ENCODE measurements at places on chromosomes 7 and 10.

DNA sequence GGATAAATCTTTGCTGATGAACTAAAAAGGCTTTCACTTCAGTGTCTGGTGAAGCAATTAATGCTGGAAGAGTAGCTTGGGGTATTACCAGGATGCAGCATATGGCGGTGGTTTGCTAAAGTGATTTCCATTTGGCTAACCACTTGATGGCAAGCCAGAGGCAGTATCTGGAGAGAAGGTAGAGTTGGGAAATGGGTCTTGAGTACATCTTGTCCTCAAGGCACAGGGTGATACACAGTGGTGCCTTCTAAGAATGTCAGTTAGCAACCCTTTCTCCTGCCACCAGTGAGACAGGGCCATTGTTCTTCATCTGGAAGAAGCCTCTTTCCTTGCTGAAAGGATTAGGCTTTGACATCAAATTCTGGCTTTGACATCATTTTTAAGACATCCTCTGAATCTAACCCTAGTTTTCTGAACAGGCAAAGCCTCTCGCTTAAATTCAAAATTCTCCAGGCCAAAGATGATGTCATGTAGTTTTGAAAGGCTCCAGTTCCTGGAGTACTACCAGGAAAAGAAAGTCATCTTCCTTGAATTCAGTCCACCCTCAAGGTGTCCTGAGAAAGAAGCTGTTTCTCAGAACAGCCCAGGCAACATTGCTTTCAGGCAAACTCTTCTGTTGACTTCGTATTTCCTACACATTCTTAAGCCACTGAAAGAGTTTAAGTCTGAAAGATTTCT is 162.4 kb downstream of the ARID5B start:
- DNase-seq: no peak

- DNase-seq: no peak
These were observed 74.9 kb downstream of the LARP4B start for GRCh38 chr10:856416-857157.

DNA sequence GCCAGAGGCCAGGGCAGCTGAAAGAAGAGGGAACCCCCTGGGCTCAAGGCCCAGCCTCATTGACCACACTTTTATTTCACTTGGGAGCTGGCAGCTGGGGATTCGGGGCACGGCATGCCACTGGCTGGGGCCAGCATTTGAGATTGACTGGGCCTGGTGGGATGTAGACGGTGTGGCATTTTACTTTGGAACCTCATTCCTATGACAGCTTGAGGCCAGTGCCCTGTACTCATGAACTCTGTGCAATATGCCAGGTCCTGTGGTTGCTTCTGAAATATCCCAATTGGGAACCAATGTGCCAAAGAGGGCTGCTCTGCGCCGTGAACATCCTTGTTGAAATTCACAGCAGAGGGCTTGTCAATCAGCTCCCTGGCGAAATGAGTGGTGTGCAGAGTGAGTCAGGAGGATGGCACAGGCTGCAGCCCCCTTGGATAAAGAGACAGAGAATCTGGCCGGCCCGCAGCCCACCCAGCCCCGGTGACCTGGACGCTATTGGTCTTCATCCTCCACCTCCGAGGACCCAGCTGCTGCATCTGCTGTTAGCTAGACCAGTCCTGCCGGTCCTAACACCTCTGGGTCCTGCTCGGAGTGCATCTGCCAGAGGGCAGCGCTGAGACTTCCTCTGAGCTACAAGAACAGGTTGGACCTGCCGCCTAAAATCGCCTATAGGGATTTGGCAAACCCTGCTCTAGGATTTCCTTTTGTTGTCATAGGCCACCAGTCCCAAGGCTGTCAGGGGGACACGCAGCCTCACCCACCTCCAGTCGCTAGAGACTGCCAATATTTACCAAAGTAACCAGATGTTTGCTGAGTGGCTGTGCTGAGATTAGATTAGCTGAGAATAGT is 58.0 kb downstream of the PRKAG2 start:
- DNase-seq: no peak

- peak; percentile 88 for DNase-seq
These were observed 4.1 kb upstream of the OIT3 start for GRCh38 chr10:72889391-72889831.

DNA sequence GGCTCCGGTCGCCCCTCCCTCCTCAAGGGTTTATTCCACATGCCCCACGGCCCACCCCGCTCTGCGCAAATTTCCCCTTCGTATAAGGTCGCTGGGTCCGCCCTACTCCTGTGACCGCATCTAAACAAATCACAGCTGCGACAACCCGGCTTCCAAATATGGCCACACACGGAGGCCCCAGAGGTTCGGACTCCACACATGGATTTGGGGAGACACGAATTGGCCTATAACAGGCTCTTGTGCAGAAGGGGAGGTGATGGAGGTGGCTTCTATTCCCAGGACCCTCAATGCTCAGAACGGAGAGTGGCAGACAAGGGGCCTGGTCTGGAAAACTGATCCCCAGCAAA is 90.1 kb downstream of the FOXL3 start:
- no peak for DNase-seq

DNA sequence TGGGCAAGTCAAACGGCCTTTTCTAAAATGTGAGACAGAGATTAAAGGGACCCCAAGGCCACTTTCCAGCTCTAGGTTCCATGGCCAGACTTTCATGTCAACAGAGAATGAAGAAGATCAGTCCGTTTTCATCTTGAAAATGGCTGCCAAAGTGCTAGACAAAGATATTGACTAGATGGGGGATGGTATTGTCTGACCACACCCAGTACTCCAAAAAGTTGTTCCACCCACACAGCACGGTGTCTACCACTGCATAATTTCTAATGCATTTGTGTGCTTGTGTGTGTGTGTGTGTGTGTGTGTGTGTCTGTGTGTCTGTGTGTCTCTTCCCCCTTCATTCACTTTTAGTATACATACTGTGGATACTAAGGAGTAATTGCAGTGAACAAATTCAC is 1.3 kb downstream of the COL1A2 start:
- DNase-seq: no peak

GRCh38 chr7:151255390-151255789 is 6.9 kb upstream of the SMARCD3 start:
- DNase-seq: no peak

DNA sequence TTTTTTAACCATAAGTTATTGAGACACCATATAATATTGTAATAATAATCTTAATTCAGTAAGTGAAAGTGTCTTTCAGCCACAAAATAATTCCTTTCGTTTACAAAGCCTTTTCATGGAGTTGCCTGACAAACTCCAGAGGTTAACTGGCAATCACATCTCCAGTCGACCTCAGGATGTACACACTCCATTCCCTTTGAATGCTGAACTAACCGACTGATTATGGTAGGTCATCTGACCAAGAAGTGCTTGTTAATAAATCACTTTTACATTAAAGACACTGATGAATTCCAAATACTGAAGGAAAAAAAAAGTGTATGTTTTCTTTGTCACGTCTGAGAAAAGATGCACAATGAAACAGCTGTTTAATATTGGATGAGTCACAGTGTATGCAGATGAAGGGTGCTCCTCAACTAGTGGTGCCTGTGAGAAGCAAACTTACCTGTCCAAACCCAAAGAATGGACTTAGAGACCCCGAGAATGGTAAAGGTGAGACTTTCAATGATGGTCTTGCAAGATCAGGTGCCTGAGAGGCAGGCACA is 348.1 kb upstream of the VWC2 start:
- no peak for DNase-seq

DNA sequence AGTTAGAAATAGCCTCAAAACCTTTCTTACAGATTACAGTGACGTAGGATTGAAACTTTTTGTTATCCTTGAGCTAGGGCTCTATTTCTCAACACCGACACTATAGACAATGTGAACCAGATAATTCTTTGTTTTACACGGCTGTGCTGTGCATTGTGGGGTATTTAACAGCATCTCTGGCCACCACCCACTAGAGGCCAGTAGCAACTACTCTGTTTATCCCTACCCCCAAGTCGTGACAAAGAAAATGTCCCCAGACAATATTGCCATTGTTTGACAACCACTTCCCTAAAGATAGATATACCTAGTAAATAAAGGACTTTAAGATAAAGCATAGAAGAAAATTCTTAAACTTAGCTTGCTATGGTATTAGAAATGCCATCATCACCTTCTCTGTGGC is 359.6 kb downstream of the ARL4A start:
- DNase-seq: no peak

- DNase-seq: peak; percentile 65
These were observed at the start of gene NAPEPLD for GRCh38 chr7:103148994-103149807. Gene NAPEPLD, minus strand, starts transcription at chr7:103149099. Its CDS starts 20,323 bp downstream, at chr7:103128776.

- DNase-seq: no peak
These were observed 207.8 kb downstream of the DIP2C start for GRCh38 chr10:481628-482027.

DNA sequence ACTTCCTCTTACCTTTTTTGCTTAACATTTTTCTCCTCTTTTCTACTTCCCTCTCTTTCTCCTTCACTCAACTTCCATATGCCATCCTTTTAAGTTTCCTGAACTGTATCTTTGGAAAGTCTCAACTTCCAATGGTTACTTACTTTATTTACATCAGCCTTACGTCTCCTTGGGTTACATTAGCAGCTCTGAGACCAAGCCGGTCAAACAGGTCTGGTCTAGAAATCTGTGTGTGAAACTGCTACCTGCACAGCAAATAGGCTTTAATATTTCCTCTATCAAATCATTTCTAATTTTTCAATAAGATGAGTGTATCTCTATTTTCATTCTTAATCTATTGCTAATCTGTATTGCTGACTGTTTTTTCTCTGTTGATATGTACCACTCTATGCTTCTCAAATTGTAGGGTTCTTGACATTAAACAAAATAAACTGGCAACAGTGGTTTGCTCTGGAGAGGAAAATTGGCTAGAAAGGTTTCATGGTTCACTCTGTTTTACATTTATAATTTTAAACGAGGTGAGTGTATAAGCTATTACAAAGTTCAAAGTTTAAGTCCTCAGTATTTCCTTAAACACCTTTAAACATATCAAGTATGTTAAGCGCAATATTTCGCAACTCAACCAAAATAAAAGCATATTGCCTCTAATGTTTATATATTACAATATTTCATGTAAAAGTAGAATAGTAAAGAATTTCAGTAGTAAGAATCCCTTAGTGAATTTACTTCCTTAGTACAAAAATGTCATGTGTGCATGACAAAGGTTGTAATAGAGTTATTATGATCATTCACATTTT is 3.6 kb upstream of the SEMA3C start:
- DNase-seq: no peak

- DNase-seq: no peak
These were observed 1.2 kb downstream of the HOXA11 start for GRCh38 chr7:27183682-27184336.

DNA sequence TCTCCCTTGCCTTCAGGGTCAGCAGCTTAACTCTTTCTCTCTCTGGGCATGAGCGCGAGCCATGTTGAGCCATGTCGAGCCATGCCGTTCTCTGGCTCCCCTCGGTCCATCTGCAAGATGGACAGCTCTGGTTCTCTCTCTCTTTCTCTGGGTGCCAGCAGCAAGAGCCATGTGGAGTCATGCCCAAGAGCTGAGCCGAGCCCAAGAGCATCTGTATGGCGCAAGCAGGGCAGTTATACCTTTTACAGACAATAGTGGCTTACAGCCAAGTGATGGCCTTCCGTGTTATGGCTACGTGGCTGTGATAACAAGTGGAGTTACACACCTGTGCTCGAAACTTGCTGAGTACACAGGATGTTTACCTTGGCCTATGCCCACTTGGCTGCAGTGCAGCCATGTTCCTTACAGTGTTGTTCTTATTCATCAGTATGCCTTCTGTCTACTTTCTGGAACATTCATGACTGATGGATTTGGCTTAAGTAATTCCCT is 327.7 kb downstream of the GLRX3 start:
- no peak for DNase-seq

DNA sequence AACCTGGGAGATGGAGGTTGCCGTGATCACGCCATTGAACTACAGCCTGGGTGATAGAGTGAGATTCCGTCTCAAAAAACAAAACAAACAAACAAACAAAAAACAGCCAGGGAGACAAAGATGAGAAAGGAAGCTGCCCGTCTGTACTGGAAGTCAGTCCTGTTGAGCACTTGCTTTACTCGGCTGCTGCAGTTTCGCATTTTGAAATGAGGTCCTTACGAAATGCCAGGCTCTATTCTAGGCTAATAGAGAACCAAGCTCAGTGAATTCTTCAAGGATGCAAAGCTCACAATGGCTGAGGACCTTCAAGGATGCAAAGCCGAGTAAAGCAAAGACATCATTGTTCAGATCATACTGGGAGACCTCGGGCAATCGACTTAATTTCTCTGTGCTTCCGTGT is 333.3 kb downstream of the CALN1 start:
- no peak for DNase-seq

- no peak for DNase-seq
These were observed 1.6 kb downstream of the DNMBP start for GRCh38 chr10:100008142-100008522.

DNA sequence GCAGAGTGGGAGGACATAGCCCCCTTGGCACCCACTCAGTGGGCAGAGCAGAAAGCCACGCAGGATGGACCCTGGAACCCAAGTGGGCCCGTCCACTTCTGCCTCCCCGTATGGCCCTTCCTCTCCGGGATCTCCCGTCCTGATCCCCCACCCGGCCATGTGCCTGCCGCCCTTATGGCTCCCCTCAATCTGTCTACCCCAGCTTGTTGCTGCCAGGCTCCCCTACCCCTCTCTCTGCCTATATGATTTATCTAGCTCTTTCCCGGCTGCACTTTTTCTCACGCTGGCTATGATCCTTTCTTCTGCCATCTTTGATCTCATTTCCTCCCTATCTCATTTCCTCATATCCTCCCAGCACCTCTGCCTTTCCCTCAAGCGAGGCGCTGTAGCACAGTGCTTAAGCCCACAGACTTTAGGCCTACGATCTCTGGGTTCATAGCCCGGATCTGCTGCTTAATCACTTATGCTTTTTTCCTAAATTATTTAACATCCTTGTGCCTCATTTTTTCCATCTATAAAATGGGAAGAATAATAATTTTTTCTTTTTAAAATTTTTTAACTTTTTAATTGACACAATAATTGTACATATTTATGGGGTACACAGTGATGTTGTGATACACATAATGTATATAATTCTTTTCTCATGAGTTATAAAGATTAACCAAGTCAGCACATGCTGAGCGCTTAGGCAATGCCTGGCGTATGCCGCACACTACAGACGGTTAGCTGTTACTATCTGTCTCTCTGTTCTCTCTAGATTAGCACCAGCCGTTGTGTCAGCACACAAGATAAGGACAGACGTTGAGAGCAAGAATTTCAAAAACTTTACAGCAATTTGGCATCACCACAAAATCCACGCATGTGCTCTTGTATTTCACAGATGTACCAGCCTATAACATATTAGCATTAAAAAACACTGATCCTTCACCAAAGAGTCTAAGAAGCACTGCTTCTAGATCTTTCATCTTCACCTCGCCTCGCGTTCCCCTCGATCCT is 18.1 kb downstream of the KCNH2 start:
- DNase-seq: no peak
